Fibroblast of mammary gland (primary cell): ENCODE measurements at places on chromosomes 5 and 9.

GRCh38 chr9:89352451-89352850 lies 34.2 kb downstream of the SECISBP2 start:
- no peak for DNase-seq

- no peak for DNase-seq
These were observed 98.0 kb downstream of the EDIL3 start for GRCh38 chr5:84286662-84287061.

DNA sequence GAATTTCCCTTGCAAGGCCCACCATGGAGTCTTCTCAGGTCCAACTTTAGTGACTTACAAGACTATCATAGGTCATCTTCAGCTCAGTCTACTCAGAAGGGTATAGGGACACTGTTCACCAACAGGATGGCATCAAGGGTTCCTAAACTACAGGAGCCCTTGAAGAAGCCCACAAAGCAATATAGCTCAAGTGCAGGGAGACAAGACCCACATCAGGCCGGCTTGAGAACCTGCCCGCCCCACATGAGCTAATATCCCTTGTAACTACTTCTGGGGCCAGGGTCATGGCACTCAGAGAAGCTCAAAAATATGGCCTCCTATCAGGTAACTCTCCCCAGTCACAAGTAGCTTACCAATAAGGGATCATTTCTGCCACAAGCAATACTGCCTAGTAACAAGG lies 249.9 kb downstream of the CDK5RAP2 start:
- DNase-seq, result no peak

DNA sequence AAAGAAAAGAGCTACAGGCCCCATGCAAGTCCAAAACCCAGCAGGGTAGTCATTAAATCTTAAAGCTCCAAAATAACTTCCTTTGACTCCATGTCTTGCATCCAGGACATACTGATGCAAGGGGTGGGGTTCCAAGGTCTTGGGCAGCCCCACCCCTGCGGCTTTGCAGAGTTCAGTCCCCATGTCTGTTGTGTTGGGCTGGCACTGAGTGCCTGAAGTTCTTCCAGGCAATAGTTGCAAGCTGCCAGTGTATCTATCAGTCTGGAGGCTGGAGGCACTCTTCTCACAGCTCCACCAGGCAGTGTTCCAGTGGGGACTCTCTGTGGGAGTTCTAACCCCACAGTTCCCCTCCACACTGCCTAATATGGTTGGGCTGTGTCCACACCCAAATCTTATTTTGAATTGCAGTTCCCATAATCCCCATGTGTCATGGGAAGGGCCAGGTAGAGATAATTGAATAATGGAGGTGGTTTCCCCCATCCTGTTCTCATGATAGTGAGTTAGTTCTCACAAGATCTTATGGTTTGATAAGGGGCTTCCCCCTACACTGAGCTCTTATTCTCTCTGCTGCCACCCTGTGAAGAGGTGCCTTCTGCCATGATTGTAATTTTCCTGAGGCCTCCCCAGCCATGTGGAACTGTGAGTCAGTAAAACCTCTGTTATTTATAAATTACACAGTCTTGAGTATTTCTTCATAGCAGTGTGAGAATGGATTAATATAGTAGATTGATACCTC lies 237.5 kb upstream of the ADRA1B start:
- DNase-seq, result no peak

DNA sequence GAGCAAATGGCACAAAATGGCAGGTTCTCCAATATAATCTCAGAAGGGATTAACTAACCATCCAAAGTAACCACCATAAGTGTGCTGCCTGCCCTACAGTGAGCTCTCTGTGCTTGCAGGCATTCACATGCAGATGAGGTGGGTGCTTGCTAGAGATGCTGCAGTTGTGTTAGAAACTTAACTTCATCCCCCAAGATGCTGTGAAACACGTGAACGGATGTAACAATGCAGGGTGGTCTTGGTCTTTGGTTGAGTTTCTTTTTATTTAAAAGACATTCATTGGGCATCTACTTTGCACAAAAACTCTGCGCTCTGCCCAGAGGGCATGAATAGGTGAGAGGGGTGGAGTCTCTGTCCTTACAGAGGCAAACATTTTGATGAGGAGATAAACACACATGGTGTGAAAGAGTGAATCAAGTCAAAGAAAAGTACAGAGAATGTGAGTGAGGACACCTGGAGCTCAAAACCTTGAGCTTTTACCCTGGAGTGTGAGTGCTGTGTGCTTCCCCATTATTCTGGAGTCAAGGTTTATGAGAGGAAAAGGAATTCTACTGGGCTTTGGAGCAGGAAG lies 143.9 kb upstream of the DAP start:
- no peak for DNase-seq

- no peak for DNase-seq
These were observed 69.4 kb downstream of the SREK1 start for GRCh38 chr5:66213533-66213932.

GRCh38 chr9:21542787-21543186 lies 60.7 kb upstream of the IFNE start:
- DNase-seq, result no peak

GRCh38 chr5:55749387-55749786 lies 11.5 kb downstream of the DDX4 start:
- DNase-seq, result no peak

DNA sequence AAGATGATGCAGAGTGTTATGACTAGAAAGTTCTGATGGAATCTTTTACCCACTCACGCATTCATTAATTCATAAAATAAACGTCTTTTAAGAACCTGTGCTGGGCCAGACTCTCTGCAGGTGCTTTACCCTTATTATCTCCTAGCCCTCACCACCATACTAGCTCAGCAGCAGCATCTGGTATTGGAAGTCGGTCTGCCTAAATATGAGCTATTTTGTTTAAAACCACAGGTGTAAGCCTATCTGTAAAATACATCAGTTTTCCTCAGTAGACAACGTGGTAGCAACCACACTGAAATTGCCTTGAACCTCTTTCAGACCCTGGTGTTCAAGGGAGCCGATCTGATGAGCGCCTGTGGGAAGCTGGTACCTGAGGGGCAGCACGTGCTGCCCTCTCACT lies 69.4 kb downstream of the PPIC start:
- DNase-seq, result no peak

- no peak for DNase-seq
These were observed 45.6 kb upstream of the RNF130 start for GRCh38 chr5:180117000-180117725.

DNA sequence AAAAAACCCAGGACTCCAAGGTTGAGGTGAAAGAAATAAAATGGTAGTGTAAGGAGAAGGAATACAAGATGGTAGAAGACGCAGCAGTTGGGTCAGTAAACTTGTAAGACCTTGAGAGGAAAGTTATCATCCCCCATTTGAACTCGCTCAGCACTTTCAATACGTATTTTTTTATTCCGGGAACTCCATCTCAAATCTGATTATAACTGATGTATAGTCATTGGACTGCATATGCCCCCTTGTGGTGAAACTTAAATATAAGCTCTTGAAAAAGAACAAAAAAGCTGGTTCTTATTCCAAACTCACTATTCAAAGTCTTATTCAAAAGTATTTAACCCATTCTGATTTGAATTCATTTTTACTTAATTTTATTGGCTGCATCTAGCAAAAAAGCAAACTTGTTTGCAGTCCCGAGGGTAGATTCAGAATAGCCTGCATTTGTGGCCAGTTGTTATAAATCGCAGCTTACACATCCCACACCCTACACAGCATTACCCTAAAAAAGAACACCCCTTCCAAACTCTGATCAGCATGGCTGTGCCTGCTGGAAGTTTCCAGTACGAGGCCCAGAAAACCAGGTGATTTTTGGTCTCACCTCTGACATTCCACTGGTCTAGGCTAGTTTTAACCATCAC lies 118.0 kb downstream of the ESM1 start:
- DNase-seq, result peak; percentile 74

DNA sequence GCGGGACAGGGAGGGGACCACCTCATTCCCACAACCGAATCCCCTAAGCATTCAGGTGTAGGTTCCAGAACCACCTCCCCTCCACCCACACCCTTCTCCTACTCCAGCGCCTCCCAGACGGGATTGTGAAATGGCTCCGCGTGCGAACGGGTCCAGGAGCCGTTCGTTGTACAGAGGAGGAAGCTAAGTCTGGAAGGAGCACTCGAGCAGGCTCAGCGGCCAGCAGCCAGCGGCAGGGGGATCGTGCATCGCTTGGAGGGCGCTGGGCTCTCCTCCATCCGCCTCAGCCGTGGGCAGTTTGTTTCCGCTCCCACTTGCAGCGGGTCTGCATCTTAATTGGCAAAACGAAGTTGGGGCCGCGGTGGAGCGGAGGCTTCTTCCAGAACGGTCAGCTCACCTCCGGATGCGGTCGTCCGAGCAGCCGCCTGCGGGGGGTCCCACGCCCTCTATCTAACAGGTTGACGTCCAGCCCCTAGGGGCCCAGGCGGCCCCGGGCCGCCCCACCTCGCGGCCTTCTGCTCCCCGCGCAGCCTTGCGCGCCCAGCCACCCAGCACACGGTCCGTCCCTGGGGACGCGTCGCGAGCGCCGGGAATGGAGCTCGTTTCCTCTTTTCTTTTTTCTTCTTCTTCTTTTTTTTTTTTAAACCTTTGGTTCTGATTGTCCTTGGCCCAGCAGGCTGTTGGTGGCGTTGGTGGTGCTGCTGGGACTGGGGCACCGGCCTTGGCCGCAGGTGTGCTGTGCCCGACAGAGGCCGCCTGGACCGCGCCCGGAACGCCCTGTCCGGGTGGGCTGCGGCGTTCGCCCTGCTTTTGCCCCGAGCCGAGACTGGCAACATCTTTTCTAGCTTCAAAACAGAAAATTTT lies 3.9 kb upstream of the BARX1 start:
- DNase-seq, result peak; percentile 32

DNA sequence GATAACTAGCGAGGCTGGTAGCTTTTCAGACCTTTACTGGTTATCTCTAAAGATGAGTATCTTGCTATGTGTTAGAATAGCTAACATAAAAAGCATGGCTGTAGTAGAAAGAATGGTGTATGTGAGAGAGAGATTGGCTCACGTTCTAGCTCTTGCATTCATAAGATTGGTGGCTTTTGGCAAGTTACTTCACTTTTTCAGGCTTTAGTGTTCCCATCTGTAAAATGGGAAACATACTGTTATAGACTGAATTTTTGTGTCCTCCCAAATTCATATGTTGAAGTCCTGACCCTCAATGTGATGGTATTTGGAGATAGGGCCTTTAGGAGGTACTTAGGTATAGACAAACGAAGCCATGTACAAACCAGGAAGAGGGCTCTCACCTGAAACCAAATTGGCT lies 302.4 kb upstream of the KLF4 start:
- DNase-seq, result no peak

DNA sequence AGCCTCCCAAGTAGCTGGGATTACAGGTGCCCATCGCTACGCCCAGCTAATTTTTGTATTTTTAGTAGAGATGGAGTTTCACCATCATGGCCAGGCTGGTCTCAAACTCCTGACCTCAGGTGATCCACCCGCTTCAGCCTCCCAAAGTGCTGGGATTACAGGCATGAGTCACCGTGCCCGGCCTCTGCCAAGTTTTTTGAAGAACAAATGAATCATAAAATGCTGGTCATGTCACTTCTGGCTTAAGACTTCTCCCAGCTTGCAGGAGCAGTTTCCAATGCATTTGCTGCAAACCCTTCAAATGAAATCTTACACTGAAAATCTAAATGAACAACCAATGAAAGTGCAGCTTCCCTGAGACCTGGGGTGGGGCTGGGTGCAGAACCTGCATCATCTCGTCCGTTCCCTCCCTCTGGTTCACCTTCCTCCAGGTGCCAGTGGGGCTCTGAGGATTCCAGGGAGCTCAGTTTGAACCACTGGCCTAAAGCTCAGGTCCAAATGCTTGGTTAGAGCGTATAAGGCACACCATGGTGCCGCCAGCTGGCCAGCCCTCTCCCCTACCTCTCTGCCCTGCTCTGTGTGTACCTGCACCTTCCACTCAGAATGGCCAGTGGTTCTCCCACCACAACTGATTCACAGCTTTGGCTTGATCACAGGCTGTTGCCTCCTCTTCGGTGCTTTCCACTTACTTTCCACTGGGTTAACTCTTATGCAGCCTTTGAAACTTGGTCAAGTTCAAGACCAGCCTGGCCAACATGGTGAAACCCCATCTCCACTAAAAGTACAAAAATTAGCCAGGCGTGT lies 39.8 kb upstream of the FUBP3 start:
- DNase-seq, result peak; percentile 85

DNA sequence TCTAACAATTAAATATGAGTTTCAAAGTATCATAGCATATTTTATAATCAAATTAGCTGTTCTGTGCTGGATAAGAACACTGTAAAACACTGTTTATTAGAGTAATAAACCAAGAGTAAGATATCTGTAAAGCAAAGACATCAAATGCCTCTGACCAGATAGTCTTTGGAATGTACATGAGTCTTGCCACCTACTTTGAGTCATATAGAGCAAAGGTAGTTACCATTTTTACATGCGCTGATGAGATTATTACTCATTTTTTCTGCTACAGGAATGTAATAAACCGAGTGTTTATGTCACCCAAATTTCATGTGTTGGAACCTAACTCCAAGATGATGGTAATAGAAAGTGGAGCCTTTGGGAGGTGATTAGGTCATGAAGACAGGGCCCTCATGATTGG lies 654.5 kb downstream of the CETN3 start:
- DNase-seq, result no peak

DNA sequence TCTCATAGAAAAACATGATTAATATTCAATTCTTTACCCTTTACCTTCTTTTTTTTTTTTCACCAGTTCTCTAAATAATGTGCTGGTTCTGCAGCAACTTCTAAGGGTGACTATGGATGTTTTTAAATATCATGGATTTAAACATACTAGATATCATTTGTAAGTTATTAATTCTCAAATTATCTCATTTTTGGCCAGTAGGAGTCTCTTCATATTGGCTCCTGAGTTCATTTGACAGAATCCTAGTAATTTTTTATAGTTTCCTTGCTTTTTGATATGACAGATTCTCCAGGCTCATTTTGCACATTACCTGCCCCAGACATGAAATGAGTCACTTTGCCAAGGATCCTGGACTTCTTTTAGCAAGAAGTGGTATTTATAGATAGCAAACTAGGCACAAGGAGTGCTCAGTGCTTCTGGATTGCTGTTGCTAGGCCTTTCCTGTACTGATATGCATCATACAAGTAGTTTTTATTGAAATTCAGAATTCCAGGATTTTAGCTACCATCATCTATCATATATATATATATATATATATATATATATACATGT lies 201.3 kb upstream of the IL12B start:
- DNase-seq, result no peak

DNA sequence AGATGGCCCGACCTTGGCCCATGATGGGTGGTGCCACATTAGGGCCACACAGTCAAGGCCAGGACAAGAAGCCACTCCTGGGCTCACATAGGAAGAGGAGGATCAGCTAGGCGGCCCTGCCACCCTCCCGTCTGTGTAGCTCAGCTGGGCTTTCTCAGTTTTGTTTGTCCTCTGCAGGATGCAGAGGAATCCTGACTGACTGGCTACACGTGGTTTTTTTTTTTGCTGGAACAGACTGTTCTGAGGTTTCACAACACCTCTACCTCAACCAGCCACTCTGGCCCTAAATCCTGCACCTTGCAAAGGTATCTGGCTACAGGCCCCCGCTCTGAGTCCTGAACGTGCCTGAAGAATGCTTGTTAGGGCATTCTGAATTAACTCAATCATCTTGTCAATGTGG lies 88.3 kb upstream of the MSX2 start:
- no peak for DNase-seq

GRCh38 chr9:14362175-14362574 lies 48.2 kb upstream of the NFIB start:
- peak; percentile 96 for DNase-seq

- no peak for DNase-seq
These were observed 29.8 kb upstream of the SEC16A start for GRCh38 chr9:136512651-136513071.

- no peak for DNase-seq
These were observed 223.0 kb downstream of the PJA2 start for GRCh38 chr5:109186759-109187158.

- DNase-seq, result no peak
These were observed 734.9 kb downstream of the DTWD2 start for GRCh38 chr5:118253225-118254061.
